ENCODE measurements at places on chromosomes 4 and X.

- no peak for DNase-seq
These were observed 293.1 kb downstream of the QDPR start for GRCh38 chr4:17218786-17219185.

- no peak for DNase-seq
These were observed 58.6 kb upstream of the MCF2 start for GRCh38 chrX:139766545-139766983.

DNA sequence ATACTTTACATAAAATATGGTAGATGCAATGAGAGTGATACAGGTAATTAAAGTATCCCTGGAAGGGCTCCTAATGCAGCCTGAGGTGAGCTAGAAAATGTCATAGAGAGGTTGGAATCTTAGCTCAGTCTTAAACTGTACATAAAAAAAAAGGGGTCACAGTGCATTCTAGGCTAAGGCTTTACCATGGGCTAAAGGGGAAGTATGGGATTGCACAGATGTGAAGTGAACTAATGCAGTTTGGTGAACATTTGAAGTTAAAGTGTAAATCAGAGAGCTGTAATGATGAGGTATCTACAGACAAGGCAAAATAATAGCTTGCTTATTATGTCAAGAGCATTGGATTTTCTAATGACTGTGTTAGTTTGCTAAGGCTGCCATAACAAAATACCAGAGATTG lies 405.9 kb downstream of the ADGRL3 start:
- DNase-seq = no peak

- no peak for DNase-seq
These were observed 172.4 kb downstream of the TLL1 start for GRCh38 chr4:166045457-166045856.

DNA sequence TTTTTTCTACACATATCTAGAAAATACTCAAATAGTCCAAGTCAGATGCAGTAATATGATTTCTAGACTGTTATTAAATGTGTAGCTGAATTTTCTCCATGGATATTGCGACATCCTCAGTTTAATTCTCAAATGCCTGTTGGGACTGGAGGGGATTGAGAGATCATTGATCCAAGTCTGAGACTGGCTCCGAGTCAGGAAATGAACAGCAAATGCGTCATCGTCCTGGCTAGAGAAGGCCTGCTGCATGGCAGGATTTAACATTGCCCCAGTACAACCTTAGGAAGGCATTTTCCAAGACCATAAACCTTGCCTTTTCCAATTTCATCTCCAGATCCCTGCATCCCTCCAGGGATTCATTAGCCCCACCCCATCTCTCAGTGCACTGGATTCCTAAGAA lies 56.6 kb upstream of the SLC6A14 start:
- DNase-seq = no peak

DNA sequence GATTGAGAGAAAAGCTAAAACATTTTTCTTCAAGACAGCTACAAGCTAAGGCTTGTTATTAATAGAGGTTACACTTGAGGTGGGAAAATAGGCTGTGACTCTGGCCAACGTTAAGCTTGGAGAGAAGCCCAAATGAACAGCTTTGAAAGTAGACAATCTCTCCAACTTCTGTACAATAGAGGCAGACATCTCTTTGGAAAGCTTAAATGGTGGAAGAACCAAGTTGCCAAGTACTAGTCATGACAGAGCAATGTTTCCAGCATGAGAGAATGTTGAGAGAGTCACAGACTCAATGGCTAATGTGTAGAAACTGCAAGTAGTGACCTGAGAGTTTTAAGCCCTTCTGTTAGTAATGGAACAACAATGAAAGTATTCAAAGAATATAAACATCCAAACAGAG lies 298.1 kb downstream of the INPP4B start:
- DNase-seq = no peak

DNA sequence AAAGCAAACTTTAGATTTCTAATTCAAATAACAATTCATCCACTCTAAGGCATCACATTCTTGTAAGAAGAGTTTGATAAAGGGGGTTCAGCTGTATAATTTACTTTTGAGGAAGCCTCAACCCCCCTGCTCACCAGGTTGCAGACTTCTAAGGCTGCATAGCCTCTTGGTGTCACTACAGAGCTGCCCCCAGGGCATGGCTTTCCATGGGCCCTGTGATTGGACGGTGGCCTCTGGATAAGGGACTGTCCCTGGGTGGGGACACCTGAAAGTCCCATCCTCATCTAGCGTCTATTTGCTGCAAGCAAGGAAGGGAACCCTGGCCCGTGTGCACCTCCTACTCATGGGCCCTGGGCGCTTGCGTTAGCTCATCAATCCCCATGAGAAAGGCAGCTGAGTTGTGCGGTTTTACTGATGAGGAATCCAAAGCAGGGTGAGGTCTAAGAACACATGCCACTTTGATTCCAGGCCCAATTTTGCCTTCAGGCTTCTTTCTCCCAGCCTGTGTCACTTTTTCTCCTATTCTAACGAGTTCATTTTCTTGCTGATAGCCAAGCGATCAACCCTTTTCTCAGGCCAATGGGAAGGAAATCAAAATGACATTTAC lies 51.8 kb downstream of the SCML1 start:
- DNase-seq = no peak

GRCh38 chr4:155403886-155404285 lies 27.1 kb upstream of the MAP9 start:
- DNase-seq = peak; percentile 14

DNA sequence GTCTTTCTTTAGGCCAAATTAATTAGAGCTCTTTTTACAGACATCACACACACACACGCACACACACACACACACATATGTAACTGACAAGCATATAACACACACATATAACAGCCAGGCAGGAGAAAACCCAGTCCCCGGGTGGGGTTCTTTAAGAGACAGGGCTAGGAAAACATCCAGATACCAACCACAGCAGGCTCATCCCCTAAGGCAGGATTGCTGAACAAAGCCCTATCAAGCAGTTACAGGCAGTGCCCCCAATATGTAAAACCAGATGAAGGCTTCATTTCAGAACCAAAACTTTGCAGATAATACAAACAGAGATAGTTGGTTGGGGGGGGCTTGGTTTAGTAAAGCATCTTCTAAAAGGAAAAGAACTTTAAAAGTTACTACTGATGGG lies 18.0 kb upstream of the FAM47E start:
- no peak for DNase-seq

GRCh38 chr4:82213485-82214417 lies 160.0 kb downstream of the HNRNPD start:
- no peak for DNase-seq

DNA sequence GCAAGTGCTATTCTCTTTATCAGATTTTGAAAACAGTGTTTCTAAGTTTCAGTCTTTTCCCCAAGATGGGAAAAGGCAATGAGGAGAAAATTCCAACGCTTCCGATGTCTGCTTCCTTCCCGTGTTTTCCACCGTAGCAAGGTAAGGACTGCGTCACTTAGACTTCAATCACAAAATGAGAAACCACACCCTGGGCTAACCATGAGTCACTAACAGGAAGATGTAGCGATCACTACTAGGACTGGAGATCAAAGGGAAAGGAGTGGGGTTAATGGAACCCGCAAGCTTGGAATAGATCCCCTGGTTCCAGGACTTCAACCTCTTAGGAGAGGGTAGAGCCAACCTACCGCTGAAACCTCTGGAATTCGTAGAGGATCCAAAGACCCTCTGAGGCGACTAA lies 250.7 kb upstream of the ZFP42 start:
- DNase-seq = no peak

DNA sequence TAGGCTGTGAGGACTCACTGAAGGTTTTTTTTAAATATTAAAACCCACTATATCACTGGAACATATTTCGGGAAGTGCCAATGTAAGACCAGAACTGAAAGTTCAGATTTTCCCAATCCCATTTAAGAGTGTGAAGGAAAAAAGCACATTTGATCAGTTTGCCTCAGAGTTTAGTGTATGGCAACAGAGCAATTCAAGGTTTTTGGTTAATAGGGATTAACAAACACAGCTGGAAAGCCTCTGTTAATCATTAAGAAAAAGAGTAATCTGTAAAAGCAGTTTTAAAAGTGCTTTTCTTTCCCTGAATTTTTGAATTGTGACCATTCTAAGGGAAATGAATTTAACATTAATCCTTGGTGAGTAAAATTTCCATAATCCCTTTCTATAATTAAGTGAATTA lies 60.4 kb downstream of the NPY5R start:
- DNase-seq = no peak

GRCh38 chrX:40145001-40145922 lies 47.5 kb upstream of the BCOR start:
- no peak for DNase-seq

DNA sequence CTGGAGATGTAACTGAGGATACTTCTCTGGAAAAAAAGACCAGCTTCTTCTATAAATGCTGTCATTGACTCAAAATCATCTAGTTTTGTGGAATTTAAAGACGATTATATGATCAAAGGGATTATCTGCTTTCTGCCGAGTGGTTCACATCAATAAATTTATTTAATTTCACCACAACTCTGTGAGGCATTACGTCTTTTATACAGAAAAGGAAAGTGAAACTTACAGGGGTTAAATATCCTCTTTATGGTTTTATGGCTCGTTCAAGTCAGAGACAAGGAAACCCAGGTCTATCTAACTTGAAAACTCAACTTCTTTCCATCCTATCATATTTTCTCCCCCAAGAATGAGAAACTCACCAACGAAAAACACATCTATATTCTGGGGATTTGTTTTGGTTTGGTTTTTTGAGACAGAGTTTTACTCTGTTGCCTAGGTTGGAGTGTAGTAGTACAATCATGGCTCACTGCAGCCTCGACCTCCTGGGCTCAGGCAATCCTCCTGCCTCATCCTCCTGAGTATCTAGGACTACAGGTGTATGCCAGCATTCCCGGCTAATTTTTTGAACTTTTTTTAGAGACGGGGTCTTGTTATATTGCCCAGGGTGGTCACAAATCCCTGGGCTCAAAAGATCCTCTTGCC lies 377.9 kb upstream of the EMCN start:
- no peak for DNase-seq

GRCh38 chr4:15691346-15692135 lies 9.9 kb downstream of the FAM200B start:
- DNase-seq = no peak

DNA sequence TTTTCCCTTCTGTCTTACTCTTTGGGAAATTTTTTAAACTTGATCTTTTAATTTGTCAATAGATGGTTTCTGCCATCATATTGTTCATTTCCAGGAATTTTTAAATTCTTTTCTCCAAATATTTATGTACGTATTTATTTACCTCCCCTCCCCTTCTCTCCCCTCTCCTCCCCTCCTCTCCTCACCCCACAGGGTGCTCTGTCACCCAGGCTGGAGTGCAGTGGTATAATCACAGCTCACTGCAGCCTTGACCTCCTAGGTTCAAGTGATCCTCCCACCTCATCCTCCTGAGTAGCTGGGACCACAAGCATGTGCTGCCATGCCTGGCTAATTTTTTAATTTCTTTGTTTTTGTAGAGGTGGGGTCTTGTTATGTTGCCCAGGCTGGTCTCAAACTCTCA lies 73.8 kb downstream of the WWC2 start:
- DNase-seq = no peak

- DNase-seq = no peak
These were observed 42.3 kb upstream of the MAN2B2 start for GRCh38 chr4:6532658-6533057.

DNA sequence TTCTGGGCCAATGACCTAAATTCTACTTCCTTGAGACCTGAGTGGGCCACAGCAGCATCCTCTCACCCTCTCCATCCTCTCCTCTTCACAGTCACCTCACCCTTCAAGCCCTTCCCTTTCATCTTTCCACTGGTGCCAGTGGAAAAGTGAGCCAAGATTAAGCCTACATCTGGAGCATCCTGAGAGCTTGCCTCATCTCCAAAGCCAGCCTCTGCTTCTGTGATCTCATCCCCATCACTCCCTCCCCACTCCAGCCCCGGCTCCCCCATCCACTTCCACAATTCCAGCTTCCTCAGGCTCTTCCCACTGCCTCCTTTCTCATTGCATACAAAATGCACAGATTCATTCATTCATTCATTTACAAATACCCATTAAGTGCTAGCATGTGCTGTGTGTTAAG lies 10.1 kb upstream of the RASL11B start:
- no peak for DNase-seq

- no peak for DNase-seq
These were observed 77.3 kb upstream of the CLNK start for GRCh38 chr4:10761903-10762302.

DNA sequence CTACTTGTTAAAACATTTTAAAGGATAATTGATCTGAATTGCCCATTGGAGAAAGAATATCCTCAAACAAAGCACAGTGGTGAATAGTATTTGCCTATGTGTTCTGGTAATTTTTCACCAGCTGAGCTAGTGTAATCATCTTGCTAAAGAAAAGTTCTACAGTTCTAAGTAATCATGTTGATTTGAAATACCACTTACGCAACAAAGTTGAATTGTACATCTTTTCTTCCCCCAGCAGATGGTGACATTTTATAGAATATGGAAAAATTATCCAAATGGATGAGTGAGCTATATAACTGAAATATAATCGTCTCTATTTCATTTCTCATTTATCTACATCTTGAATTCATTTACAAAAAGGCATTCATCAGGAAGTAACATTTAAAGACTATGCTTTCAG lies 9.7 kb upstream of the ZNF674 start:
- DNase-seq = no peak

GRCh38 chr4:105637408-105638176 lies 70.9 kb downstream of the INTS12 start:
- DNase-seq = no peak

GRCh38 chr4:145351162-145351561 lies 130.5 kb upstream of the SMAD1 start:
- no peak for DNase-seq

DNA sequence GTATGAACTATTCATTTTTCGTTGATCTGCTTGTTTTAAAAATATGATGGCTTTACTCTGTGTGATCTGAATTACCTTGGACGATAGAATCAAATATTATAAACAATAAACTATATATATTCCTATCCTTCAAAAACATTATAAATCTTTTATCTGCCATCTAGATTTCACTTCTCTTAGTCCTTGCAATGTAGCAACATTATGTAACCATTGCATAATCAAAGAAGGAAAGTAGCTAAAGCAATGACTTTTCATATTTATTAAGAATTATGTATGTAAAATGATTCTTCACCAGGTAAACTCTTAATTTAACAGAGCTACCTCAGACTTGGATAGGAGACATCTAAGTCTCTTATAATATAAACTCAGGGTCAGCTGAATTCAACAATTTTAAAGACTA lies 210.5 kb downstream of the ADAMTS3 start:
- no peak for DNase-seq

DNA sequence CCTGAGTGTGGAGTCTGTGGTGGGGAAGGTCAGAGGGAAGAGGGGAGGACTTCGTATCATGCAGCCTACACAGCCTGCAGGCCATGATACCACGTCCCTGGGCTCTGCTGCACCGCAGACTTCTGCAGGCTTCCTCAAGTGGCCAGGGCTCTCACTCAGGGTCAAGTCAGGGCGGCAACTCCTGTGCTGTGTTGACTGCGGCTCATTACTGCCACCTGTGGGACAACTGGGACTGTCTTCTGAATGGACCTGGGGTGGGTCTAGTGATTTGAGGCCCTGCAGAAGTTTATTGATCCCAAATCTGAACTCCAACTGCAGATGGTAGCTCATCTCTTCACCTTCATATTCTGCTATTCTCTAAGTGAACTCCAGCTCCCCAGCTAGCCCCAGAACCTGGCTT lies 167.1 kb downstream of the NSUN7 start:
- no peak for DNase-seq
